ENCODE measurements at places on chromosomes 2 and 18. TPM values are rescaled to one million over a fixed set of nuclear protein-coding genes. Genes with fewer than 3 reads are reported as not detected.

GRCh38 chr18:31064130-31064529, 21.6 kb upstream of the DSC3 start:
- no peak for DNase-seq

MBP gene
- 6.3 TPM for total RNA-seq

- no peak for DNase-seq
Measured at GRCh38 chr2:107932979-107933378, 53.3 kb upstream of the SLC5A7 start.

SIX3 gene
- not detected for total RNA-seq

SPDYA gene
- total RNA-seq: 0.56 TPM

GRCh38 chr2:62604336-62604735, 98.3 kb upstream of the TMEM17 start:
- no peak for DNase-seq

DNA sequence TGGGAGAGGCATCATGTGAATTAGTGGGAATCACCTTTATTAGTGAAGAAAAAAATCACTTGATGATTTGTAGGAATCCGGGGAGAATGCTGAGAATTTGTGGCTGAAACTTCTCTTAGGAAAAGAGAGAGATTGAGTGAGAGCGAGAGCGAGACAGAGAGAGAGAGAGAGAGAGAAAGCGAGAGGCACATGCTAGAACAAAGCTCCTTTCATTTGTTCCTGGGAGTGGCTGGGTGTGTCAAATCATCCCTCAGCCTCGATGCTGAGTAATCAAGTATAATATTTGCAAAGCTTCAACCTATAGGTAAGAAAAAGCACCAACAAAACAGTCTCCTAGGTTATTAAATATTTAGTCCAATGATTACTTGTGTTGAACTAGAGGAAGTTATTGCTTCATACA, 4.4 kb upstream of the SERPINB5 start:
- DNase-seq: no peak

- peak; percentile 19 for DNase-seq
Measured at GRCh38 chr2:172735582-172736423, at the start of gene RAPGEF4. RAPGEF4 (plus strand) TSS chr2:172735845; CDS start chr2:172735984, 139 bp downstream.

DNA sequence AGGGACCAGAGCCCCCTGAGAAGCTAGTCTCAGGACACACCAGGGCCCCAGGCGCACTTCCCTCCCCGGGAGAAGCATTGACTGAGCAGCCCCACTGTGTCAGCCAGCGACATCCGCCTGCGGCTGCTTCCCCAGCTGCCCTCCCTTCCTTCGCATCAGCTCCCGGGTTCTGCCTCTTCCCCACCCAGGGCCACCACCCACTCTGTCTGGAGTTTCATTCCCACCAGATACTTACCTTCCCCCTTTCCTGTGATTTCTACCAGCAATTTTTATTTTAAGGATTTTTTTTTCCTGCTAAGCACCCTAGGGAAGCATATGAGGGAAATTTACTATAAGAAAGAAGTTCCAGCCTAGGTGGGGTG, 99.2 kb downstream of the SMAD7 start:
- no peak for DNase-seq

- no peak for DNase-seq
Measured at GRCh38 chr2:235675678-235676535, 182.1 kb downstream of the AGAP1 start.

DOK1 gene
- total RNA-seq: 21.5 TPM

GRCh38 chr2:217756375-217757107, 246.3 kb downstream of the TNS1 start:
- DNase-seq: peak; percentile 58

SCYGR4 gene
- not detected for total RNA-seq

TLX2 gene
- not detected for total RNA-seq

DNA sequence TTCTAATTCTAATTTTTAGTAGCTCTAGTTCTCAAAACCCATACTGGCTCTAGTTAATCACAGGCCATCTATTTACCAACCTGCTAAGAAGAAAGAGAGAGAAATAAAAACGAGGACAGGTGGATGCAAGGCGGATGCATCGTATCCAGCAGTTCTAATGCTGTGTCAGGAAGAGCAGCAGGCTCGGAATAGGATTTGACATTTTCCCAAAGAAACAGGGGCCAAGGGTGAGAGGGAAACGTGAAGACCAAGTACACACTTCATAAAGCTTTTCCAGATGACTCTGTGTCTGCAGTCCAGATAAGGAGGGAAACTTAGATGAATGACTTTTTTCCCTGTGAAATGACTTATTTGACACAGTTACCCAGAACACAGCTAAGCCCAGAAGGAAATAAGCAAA, 117.5 kb downstream of the ESCO1 start:
- DNase-seq: no peak

CAPN10 gene
- 31.0 TPM for total RNA-seq

ATG4B gene
- total RNA-seq: 88.5 TPM

PIKFYVE gene
- total RNA-seq: 36.3 TPM

DNA sequence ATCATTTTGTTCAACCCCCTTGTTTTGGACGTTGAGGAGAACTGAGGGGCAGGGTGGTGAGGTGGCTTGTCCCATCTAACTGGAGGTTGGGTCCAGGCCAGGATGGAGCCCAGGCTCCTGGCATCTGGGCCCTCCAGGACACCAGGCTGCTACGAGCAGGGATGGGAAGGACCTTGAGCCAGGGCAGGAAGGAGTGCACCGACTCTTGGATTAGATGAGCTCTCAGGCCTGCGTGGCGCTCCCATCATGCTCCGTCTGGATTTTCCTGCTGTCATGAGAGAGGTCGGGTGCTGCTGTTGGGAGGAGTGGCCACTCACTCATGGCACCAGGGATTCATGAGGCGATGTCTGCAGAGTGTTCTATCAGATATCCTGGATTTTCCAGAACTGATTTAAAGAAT, 18.3 kb upstream of the ALLC start:
- no peak for DNase-seq

DNA sequence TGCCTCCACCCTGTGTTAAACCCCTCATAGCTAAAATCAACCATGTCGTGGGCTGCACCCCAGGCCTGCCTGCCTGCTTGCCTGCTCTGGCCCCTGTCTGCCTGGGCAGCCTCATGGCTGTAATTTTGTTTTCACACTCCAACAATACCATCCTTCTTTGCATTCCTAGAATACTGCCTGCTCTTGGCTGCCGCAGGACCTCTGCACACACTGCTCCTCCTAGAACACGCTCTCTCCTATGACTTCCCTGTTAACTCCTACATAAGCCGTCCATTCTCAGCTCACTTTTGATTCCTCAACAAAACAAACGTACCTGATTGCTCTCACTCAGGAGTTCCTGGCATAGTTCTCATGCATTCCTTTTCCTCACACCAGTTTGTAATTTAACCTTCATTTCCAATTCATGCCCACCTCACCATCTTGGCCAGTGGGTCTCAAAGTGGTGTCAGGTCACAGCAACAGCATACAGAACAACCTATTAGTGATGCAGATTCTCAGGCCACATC, 2.5 kb downstream of the UXS1 start:
- DNase-seq: no peak

NOL4 gene
- total RNA-seq: not detected

DNA sequence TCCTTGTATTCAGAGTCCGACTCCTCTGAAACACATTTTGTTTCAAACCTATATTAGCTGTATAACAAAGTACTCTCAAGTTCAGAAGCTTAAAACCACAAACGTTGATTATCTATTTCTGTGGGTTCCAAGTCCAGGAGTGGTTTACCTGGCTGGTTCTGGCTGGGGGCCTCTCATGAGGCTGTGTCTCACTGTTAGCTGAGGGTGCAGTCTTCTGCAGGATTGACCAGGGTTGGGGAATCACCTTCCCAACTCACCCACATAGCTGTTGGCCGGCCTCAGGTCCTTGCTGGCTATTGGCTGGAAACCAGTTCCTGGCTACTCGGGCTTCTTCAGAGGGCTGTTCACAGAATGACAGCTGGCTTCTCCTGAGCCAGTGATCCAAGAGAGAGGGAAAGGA, 18.0 kb upstream of the ATIC start:
- no peak for DNase-seq

GRCh38 chr2:143435131-143435530, 305.9 kb downstream of the ARHGAP15 start:
- no peak for DNase-seq

ACYP2 gene
- total RNA-seq: 9.4 TPM

- peak; percentile 55 for DNase-seq
Measured at GRCh38 chr18:62505669-62506494, 16.9 kb upstream of the ZCCHC2 start.

DNA sequence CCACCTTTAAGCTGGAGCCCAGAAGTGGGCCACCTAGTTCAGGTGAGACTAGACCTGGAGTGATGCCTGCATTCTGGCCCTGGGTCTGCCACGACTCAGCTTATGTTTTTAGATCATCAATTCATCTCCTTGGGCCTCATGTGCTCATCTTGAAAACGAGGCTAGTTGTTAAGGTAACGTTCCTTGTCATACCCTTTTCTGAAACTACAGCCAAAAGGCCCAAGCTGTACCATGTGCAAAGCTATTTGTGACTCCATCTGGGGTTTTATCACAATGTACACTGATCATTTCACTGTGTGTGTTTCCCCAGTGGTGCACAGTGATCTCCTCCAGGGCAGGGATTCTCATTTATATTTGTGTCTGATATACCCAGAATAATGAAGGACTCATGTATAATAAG, 138.4 kb upstream of the COPS8 start:
- no peak for DNase-seq

TUBA3E gene
- total RNA-seq: not detected

HRH4 gene
- total RNA-seq: 0.19 TPM

- no peak for DNase-seq
Measured at GRCh38 chr18:60019463-60019840, 119.7 kb downstream of the PMAIP1 start.

DNA sequence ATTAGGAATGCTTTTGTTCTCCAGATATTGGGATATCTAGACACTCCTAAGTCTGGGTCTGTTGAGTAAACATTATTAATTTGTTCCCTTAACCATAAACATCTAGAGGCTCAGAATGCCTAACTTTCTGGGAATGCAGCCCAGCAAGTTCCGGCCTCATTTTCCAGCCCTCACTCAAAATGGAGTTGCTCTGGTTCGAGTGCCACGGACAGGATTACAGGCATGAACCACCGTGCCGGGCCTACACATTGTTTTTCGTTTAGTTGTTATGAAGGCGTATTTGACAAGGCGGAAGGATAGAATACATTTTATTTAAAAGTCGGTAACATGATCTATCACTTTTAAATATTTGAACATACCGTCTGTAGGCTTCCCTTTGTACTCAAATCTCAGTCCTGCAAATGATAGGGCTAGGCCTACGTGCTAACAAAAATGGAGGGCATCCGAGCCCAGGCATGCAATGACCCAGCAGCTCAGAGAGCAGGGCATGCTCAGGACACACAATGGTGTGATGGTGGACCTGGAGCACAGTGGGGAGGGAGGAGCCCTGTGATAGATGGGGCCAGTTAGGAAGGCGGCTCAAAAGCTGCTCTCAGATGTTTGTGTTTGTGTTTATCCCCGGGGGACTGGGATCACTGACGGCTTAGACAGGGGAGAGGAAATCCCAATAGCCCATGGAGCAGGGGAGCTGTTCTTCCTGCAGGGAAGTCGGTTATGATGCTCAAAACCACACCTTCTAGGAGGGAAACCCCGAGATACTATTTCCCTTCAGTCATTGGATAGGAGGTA, 2.9 kb upstream of the SCYGR1 start:
- no peak for DNase-seq

ANKRD36C gene
- 56.8 TPM for total RNA-seq

GYPC gene
- total RNA-seq: 227 TPM

All from dermis blood vessel endothelial cell (primary cell).